ENCODE measurements at places on chromosomes 4 and X. TPM values are rescaled to one million over a fixed set of nuclear protein-coding genes. Genes with fewer than 3 reads are reported as not detected.

DNA sequence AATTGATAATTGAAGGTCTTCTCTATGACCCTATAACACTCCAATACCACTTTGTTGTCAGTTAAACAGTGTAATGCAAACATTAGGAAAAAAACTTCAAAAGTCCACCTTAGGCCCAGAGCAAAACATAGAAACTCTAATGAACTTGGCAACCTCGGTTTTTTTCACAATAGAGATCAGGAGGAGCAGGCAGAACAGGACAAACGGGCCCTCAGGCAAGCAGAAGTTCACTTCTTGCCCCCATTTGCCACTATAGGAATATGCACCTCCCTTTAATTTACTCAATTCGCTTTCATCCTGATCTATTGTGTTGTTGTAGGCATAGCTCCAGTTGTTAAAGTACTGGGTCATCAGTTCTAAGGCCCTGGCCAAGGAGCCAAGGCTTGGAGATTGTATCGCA is 18.2 kb downstream of the ACOX3 start:
- DNase-seq: no peak

DNA sequence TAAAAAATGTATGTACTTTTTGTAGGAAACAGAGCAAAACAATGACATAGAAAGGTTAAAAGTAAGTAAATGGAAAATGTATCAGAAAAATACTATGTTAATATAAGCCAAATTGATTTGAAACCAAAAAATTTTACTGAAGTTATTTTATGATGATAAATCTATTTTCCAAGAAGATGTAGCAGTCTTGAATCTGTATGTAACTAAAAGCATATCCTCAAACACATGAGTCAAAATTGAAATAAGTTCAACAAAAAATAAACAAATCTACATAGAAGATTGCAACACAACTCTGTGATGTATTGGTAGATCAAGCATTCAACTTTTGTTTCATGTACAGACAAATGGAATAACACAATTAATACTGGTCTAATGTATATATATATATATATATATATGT is 450.0 kb downstream of the SPRY1 start:
- no peak for DNase-seq

DNA sequence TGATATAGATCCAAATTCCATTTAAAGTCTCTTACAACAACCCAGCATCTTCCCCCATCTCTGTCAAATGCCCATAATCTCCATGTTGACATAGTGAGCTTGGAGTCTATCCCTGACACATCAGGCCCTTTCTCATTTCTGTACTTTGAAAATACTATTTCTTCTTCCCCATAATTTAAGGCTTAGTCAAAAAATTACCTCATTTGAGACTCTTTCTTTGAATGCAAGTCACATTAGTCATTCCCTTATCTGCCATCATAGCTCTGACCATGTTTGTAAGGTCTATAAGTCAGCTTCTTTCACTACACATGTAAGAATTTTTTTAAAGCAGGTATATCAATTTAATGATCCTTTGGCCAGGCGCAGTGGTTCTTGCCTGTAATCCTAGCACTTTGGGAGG is 99.9 kb downstream of the DDX60 start:
- no peak for DNase-seq

GRCh38 chrX:10198254-10198653 is 41.5 kb downstream of the CLCN4 start:
- DNase-seq: no peak

GRCh38 chr4:141759796-141760425 is 123.5 kb downstream of the IL15 start:
- no peak for DNase-seq

DNA sequence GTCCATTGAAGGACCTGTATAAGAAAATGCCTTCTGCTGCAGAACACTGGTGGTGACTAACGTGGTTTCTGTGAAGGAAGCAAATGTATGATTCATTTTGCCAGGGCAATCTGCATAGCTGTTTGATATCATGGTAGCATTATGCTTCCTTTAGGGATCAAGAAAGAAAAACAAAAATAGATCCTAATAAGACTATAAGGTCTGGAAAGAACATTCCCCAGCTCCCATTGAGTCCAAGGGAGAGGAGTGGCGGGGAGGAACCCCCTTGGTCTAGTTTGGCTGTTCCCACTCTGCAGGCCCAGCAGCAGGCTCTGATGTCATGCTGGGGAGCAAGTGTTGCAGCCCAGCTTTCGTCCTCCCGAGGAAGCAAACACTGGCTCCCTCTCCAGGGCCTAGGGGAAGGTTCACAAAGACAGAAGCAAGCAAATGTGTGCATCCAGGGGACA is 154.5 kb upstream of the GALNT7 start:
- no peak for DNase-seq

GRCh38 chr4:139880841-139881240 is 215.2 kb downstream of the MGST2 start:
- no peak for DNase-seq

DNA sequence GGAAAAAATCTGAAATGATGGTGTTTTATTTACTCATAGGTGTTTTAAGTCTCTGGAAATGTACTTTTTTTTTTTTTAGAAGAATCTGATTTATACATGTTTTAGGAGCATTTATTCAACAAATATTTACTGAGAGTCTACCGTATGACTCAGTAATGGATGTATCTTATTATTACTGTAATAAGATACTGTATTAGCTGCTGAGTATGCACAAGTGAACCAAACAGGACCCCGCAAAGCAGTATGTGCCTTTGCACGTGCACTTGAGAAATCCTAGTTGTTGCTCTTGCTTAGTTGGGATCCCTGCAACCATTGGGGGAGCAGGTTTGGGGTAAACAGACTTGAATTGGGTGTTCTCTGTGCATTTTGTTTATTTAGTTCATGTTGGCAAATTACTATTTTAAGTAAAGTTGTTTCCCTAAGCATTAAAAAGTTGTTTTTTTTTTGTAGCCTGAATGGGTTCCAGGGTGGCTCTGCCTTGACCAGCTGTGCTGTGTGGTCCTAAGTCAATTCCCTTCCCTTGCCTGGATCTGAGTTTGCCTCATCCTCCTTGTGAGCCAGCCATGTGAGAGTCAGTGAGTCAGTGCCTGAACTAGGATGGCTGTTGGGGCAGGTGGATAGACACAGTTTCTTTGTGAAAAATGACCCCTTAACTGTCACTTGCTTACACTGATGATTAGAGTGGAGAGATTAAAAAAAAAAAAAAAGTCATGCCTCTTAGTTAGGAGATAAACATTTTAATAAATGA is 27.7 kb downstream of the DCUN1D4 start:
- DNase-seq: no peak

DNA sequence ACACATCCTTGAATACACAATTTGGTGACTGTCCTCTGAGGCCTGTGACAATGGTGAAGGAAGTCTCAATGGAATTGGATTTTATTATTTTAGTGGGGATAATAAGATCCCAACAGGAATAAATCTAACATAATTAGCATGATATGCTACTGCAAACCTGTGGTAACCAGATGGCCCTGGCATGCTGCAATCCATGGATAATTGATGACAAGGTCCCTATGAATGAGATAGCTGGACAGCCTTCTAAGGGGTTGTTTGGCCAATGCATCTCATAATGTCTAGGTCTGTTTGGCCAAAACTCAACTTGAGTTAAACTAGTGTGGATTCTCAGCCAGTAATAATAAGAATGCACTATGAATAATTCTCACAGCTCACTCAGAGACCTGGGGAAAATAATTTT is 145.3 kb upstream of the GALNTL6 start:
- DNase-seq: no peak

DNA sequence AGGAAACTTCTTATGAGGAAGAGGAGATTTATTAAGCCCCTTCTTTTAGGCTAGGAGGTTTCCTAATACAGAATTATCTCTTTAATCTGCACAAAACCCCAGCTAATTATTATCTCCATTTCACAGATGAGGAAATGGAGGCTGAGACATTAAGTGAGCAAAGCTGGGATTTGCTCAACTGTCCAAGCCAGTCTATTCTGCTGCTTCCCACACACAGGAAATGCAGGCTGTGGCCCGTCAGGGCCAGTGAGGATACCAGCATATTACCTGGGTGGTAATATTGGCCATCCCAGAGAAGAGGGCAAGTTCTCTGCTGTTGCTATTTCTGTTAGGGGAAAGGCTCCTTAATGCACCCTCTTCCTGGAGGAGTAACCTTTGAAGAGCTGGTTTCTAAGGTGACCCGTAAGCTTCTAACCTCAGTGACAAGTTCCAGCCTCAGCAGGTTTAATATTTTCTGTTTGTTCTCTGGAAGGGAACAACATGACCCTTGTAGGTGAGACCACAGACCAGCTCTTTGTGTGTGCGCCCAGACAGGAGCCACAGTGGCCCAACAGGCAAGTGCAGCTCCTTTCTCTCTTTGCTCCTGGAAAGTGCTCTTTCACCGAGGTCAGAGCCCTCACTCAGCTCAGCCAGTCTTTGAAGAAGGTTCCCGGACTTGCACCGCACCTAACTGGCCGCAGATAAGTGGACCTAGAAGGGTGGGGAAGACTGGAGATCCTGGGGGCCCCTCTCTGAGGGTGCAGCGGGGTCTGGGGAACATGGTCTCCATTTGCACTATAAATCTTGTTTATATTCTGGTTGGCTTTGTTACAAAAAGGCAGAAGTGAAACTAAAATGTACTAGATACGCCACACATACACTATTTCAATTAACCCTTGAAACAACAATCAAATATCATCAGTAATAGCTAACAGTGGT is 35.5 kb downstream of the TBC1D9 start:
- DNase-seq: peak; percentile 18

GRCh38 chr4:80151981-80152380 is 45.3 kb upstream of the PRDM8 start:
- no peak for DNase-seq

DNA sequence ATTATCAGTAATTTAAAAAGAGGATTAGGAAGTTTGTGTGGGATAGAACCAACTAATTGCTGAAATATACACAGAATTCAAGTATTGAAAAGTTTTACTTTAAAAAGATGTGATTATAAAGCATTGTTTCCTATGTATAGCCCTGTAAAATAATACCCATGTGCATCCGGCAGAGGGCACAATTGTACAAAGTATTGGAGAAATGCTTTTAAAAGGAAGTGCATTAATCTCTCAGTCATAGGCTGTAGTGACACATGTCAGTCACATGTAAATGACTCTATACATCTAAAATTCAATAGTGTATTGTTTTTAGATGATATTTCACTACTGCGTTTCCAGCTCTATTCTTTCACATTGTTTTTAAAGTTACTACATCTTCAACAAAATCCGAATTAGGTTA is 9.7 kb upstream of the GEMIN8 start:
- DNase-seq: peak; percentile 28

GRCh38 chrX:151099001-151099400 is 77.4 kb upstream of the GPR50 start:
- DNase-seq: no peak

DNA sequence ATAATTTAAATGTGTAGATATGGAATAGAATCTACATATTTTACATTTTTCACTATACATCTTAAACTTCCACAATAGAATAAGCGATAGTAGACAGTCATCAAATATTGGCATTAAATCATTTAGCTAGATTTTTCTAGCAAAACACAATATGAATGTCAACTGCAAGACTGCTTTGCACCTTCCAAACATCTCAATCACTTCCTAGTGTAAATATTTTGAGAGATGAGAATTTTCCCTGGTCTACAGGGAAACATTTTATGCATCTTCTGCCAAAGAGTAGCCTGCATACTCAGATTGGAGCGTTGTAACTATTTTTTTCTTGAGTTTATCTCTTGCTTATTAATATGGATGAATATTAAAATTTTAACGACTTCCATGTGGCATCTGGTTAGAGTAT is 897.4 kb downstream of the CENPC start:
- DNase-seq: no peak

DNA sequence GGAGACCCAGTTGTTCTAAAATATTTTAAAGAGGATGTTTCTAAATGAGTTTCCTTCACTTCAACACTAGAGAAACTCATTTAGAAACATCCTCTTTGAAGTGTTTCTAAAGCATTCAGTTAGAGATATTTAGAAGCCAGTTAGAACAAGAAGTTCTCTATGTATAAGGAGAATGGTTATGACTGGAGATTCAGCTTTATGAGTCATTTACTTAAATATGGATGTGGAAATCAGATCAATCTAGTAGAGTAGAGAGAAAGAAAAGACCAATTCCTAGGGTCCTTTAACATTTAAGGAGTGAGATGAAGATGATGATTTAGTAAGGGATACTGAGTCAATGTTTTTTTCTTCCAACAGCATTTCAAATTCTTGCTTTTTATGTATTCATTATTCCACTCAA is 234.1 kb downstream of the GRXCR1 start:
- DNase-seq: no peak

Gene LIAS
- total RNA-seq: 16.6 TPM

Gene ATP1B4
- not detected for total RNA-seq

Gene PCDH7
- not detected for total RNA-seq

Gene ARSH
- total RNA-seq: not detected

Gene DCAF12L1
- not detected for total RNA-seq

Gene JCHAIN
- not detected for total RNA-seq

Gene EMCN
- total RNA-seq: not detected

Measured in HepG2 (cell line).